ENCODE measurements at places on chromosomes 11 and 22. TPM values are rescaled to one million over a fixed set of nuclear protein-coding genes. Genes with fewer than 3 reads are reported as not detected.
A peak's percentile ranks its signal among the peaks of the same experiment; 100 is the strongest.

DNA sequence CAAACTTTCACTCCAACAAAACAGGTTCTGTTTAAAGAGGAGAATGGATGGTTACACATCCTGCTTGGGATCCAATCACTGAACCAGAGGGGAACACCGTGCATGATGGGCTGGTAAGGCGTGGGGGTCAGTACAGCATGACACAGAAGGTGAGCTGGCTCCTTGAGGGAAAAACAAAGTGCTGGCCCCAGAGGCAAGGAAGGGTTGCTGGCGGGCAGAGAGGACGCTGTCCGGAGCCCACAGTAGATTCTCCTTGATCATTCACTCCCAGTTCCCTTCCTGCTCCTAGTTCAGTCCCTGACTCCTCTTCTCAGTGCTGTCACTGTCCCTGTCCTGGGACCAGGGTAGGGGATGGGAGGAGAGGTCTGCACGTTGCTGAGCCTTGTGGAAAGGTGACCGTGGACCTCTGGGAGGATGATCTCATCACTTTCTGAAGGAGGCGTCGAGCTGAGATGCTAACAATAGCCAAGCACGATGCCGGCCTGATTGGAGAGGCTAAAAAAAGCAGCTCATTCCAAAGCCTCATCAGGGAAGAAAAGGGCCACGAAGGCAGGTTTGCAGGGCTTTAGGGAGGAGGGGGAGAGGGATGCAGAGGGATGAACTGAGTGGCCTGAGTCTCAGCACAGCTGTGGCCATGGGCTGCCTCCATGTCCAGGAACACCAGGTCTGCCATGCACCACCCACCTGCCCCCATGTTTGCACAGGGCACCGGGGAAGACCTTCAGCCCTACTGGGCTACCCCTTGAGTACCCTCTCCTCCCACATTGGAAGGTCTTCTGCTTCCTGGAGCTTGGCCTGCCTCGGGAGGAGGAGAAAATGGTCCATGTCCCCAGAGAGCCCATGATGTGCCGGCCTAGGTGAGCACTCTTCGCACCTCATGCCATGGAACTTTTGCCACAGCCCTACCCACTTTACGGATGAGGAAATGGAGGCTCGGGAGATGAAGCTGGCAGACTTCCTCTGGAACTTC, 72.7 kb upstream of the RTL6 start:
- no peak overlapping the region for H3K27ac ChIP-seq
- DNase-seq: no peak
- no peaks in the 10 kb centered on the region for H3K27me3 ChIP-seq
- H3K4me1 ChIP-seq: no peaks in the 10 kb centered on the region

- H3K36me3 ChIP-seq: no peaks in the 10 kb centered on the region
- no peak overlapping the region for H3K27ac ChIP-seq
- no peaks in the 10 kb centered on the region for H3K27me3 ChIP-seq
- no peak for DNase-seq
These were observed 316.4 kb downstream of the NTM start for GRCh38 chr11:131686836-131687235.

- no peaks in the 10 kb centered on the region for H3K36me3 ChIP-seq
- no peaks in the 10 kb centered on the region for H3K27me3 ChIP-seq
These were observed 5.0 kb upstream of the SCUBE2 start for GRCh38 chr11:9096427-9096826.

GRCh38 chr11:122131126-122131525, 15.1 kb upstream of the BLID start:
- no peak overlapping the region for H3K4me3 ChIP-seq
- H3K27ac ChIP-seq: no peak overlapping the region
- H3K4me1 ChIP-seq: no peaks in the 10 kb centered on the region
- no peaks in the 10 kb centered on the region for H3K36me3 ChIP-seq

- DNase-seq: no peak
- H3K4me1 ChIP-seq: no peaks in the 10 kb centered on the region
- no peaks in the 10 kb centered on the region for H3K36me3 ChIP-seq
- no peak overlapping the region for H3K27ac ChIP-seq
- H3K4me3 ChIP-seq: no peak overlapping the region
- H3K27me3 ChIP-seq: no peaks in the 10 kb centered on the region
These were observed 12.5 kb downstream of the DDX25 start for GRCh38 chr11:125916683-125917347.

GRCh38 chr11:32949739-32950138, 57.1 kb downstream of the QSER1 start:
- H3K4me3 ChIP-seq: no peak overlapping the region
- no peak for DNase-seq
- no peaks in the 10 kb centered on the region for H3K27me3 ChIP-seq
- H3K36me3 ChIP-seq: no peaks in the 10 kb centered on the region

DNA sequence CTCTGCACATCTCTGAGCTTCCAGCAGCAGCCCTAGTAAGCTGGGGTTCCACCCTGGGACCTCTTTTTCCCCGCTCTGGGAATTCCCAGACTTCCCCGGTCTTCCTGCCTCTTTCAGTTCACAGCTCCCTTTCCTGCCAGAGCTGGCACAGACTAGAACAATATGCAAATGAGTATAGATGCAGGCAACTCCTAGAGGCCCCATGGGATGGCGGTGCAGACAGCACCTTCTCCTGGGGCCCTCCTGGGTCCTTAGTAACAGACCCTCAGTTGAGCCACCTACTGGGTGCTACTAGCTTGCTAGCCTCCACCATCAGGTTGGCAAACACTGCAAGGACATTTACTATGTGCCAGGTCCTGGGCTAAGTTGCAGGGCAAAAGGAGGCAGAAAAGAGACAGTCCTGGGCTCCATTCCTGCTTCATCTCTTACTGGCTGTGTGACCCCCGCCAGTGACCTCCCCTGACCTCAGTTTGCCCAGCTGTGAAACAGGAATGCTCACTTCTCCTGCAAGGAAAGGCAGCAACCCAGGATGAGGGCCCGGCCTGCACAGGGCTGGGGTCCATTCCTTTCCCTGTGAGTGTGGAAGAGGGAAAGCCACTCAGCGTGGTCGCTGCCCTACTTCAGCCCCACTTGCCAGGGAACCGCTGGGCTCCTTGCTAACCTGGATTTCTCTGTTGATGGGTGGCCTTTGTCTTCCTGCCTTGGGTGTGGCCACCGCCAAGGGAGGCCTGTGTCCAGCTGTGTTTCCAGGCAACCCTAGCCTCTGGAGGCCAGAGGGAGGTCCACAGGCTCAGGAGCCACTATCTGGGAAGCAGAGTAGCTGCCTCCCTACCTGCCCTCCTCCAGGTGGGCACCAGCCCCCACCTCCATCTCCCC, 7.3 kb downstream of the RELT start:
- DNase-seq: no peak
- H3K27ac ChIP-seq: no peak overlapping the region
- H3K4me1 ChIP-seq: no peaks in the 10 kb centered on the region
- H3K36me3 ChIP-seq: no peaks in the 10 kb centered on the region
- no peak overlapping the region for H3K4me3 ChIP-seq

DNA sequence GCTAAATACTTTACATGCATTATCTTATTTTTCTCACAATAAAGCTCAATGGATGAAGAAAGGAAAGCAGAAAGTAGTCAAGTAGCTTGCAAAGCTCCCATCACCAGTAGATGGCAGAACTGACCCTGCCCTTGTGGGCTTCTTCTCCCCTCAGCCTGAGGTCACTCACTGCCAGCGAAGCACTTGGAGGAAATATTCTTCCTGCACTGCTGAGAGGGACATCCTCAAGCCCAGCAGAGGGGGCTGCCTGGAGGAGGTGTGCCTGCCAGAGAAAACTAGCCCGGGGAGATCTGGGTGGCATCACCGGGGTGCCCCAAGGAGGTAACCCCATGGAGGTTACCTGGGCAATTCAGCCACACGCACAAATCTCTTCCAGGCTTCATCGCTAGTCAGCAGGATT, 6.6 kb downstream of the APOL4 start:
- H3K4me3 ChIP-seq: no peak overlapping the region
- H3K27ac ChIP-seq: no peak overlapping the region
- peak; percentile 74 for DNase-seq

GRCh38 chr11:133889893-133890292, 44.6 kb upstream of the SPATA19 start:
- no peaks in the 10 kb centered on the region for H3K36me3 ChIP-seq
- no peak overlapping the region for H3K4me3 ChIP-seq
- H3K27me3 ChIP-seq: no peaks in the 10 kb centered on the region
- no peak for DNase-seq

- no peaks in the 10 kb centered on the region for H3K36me3 ChIP-seq
- H3K4me3 ChIP-seq: no peak overlapping the region
- no peaks in the 10 kb centered on the region for H3K27me3 ChIP-seq
- no peak overlapping the region for H3K27ac ChIP-seq
- DNase-seq: no peak
These were observed 47.7 kb downstream of the CD82 start for GRCh38 chr11:44613153-44613552.

- no peak overlapping the region for H3K4me3 ChIP-seq
- H3K27me3 ChIP-seq: no peaks in the 10 kb centered on the region
- DNase-seq: no peak
- H3K4me1 ChIP-seq: no peaks in the 10 kb centered on the region
- no peaks in the 10 kb centered on the region for H3K36me3 ChIP-seq
- H3K27ac ChIP-seq: no peak overlapping the region
These were observed 120.7 kb upstream of the TMEM45B start for GRCh38 chr11:129694966-129695365.

- no peaks in the 10 kb centered on the region for H3K36me3 ChIP-seq
- no peak overlapping the region for H3K27ac ChIP-seq
- H3K4me1 ChIP-seq: no peaks in the 10 kb centered on the region
- H3K27me3 ChIP-seq: no peaks in the 10 kb centered on the region
These were observed 34.1 kb downstream of the SCGB1A1 start for GRCh38 chr11:62452839-62453468.

- H3K4me1 ChIP-seq: no peaks in the 10 kb centered on the region
- no peaks in the 10 kb centered on the region for H3K27me3 ChIP-seq
- DNase-seq: no peak
- no peak overlapping the region for H3K27ac ChIP-seq
- no peaks in the 10 kb centered on the region for H3K36me3 ChIP-seq
These were observed 45.2 kb upstream of the MYO18B start for GRCh38 chr22:25696763-25697162.

- H3K4me3 ChIP-seq: no peak overlapping the region
- H3K27ac ChIP-seq: no peak overlapping the region
- no peaks in the 10 kb centered on the region for H3K36me3 ChIP-seq
- H3K4me1 ChIP-seq: no peaks in the 10 kb centered on the region
These were observed 48.5 kb downstream of the SVIP start for GRCh38 chr11:22780952-22781593.

DNA sequence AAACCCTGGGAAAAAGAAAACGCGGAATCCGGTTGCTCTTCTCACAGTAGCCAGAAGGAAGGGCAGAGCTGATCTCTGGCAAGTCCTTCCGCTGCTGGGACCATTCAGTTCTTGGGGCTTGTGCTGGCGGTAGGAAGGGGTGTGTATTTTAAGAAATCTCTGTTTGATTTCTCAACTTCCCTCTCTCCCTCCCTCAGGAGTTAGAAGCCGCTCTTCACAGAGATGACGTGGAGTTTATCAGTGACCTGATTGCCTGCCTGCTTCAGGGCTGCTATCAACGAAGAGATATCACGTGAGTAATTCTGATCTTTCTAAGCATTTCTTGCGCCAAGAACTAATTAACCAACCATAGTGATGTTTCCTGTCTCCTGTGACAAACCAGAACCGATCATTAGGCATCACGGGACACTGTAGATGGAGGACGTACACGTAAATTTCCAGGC, 85.9 kb upstream of the SLC25A18 start:
- DNase-seq: peak; percentile 35
- no peaks in the 10 kb centered on the region for H3K36me3 ChIP-seq
- no peaks in the 10 kb centered on the region for H3K4me1 ChIP-seq
- peak overlapping the region; percentile 29 for H3K27ac ChIP-seq
- no peaks in the 10 kb centered on the region for H3K27me3 ChIP-seq

DNA sequence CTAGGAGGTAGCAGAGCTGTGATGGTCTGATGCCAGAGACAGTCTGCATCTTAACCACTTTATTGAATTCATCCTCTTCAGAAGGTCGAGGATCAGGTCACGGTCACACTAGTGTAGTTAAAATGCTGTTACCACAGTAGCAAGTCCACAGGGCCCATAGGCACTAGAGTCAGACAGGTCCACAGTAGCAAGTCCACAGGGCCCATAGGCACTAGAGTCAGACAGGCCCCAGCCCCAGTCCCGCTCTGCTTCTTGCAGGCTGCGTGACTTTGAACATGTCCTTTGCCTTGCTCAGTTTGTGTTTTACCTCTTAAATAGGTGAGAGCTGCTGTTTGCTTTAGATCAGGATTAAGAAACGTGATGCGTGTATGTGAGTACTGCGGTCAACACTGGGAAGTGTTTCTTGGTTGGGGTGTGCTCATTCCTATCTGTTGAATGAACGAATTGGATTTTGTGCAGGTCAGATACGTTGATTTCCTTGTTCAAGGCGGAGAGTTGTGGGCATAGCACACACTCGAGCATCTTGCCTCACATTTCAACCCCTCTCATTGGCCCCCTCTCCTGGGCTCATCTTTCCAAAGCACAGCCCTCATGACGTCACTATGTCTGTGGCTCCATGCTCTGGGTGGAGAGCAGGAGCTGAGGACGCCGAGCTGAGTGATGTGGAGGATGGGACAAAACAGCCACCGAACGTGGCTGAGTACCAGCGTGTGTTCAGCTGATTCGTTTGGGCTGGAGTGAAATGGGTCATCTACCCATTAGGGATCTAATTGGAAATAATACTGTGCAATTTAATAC, 191.7 kb downstream of the TBC1D22A start:
- H3K27ac ChIP-seq: no peak overlapping the region
- H3K27me3 ChIP-seq: no peaks in the 10 kb centered on the region
- no peak overlapping the region for H3K4me3 ChIP-seq
- H3K36me3 ChIP-seq: no peaks in the 10 kb centered on the region
- no peaks in the 10 kb centered on the region for H3K4me1 ChIP-seq

- no peaks in the 10 kb centered on the region for H3K4me1 ChIP-seq
- no peak overlapping the region for H3K4me3 ChIP-seq
- no peak for DNase-seq
- H3K27me3 ChIP-seq: no peaks in the 10 kb centered on the region
These were observed 139.5 kb upstream of the C11orf58 start for GRCh38 chr11:16598906-16599305.

DNA sequence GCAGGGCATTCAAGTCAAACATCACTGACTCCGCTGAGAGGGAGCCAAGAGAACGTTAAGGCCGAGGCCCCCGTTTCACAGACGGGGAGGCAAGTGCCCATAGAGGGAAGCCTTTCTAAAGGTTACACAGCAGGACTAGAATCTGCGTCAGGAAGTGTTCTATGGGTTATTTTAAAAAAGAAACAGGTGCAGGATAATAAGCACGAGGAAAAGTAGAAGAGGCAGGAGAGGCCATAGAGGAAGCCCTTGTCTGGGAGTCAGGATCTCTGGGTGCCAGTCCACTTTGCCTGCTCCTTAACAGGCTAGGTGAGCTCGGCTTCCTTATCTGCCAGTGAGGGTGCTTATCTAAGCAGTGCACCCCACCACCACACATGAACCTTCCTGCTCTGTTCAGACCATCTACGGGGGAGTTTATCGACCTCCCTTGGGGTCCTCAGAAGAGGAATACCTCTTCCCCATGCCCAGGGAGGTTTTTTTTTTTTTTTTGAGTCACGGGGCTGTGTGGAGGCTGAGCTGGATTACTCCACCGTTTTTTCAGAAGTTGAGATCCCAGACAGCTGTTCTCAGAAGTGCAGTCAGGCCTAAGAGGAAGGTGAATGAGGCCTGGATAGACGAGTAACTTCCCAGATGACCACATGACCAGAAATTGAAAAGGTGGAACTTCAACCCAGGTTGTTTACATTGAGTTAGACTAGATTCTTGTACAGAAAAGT, 1.2 kb upstream of the FCHSD2 start:
- no peak for DNase-seq
- H3K27ac ChIP-seq: peak overlapping the region; percentile 98
- H3K4me1 ChIP-seq: no peaks in the 10 kb centered on the region
- no peaks in the 10 kb centered on the region for H3K27me3 ChIP-seq
- H3K36me3 ChIP-seq: no peaks in the 10 kb centered on the region

The TECTA gene
- total RNA-seq: 2.8 TPM

The PACSIN3 gene
- total RNA-seq: 45.0 TPM

The SCARF2 gene
- 84.5 TPM for total RNA-seq

The FAM83F gene
- total RNA-seq: 2.6 TPM

The UBXN1 gene
- total RNA-seq: 55.4 TPM

The OR8K1 gene
- not detected for total RNA-seq

Data from uterus (tissue), 4 donors.